Effector memory CD4-positive, alpha-beta T cell (primary cell): ENCODE measurements at places on chromosomes 1 and 21.

GRCh38 chr1:175579956-175580750, 163.2 kb downstream of the TNR start:
- no peak for DNase-seq

DNA sequence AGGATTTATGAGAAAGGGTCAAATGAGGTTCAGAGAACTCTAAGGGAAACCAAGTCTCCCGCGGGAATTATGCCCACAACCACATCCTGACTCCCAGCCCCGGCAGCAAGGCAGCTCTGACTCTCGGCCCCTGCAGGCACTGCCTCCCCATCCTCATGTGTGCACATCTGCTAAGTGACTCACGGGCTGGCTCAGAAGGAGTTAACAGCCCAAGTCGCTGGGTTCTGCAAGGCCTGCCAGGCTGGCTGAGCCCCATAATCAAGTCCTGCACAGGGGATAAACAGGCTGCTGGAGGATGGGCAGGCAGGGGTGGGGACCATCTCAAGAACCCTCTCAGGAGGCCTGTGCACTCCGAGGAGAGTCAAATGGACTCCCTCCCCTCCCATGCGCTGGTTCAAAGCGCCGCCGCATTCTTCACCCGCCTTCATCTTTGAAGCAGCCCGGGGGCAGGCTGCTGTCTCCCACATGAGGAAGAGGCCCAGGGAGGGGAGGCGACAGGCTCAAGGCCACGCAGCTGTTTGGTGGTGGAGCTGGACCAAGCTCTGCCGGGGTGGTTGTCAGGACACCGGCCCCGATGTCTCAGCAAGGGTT, 344.3 kb downstream of the MATN1 start:
- DNase-seq: no peak

DNA sequence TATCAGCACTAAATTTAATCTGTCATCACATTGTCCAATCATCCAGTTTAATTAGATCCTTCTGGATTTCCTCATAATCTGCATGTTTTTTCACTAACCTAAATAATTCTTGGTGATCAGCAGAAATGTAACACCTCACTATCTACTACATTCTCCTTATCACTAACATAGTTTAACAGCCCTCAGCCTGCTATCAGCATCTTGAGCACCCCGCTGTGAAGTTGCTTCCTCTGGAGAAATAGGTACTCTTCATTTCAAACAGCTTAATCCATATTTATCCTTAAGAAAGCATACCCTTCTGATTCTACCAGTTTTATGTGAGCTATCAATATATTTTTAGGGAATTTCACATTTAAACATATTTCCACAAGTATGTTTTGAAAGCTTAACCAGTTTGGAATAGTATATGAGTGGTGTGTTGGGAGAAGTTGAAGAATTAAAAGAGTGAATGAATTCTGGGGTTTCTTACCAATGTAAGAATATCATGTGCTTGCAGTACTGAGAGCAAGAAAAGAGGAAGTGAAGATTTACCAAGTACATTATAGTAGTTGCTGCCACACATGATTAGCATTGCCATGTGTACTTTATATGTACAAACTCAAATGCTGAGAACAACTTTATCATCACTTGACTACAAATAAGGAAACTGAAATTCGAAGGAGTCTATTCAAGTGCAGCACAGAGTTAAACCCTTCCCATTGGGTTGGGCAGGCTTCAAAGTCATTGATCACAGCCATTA, 771.1 kb upstream of the ADGRL4 start:
- no peak for DNase-seq

DNA sequence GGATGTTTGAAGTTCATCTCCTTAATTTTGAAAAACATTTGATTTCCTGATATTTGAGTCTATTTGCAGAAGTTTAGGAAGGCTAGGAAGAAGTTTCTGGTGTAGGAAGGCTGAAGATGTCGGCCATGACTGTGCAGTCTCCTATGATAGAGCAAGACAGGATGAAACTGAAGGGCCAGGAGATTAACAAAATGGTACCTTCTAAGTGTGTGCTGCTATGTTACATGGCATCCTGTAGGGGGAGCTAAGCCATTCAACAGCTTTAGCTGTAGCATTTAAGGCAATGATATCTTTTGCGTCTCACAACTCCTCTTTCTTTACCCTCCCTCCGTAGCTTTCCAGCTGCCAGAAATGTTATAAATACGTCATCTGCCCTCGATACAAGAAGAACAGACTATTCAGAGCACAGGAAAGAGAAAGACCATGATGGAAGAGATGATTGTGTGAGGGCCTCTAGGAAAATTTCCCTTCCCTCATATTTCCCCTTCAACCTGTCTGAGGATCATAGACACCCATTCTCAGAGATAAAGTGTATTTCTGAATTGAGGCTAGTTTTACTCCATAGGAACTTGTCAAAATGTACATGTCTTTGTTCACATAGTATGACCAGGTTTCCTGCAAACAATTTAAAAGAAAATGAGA, 61.1 kb downstream of the XCL1 start:
- DNase-seq: no peak

GRCh38 chr1:222583079-222583478, 6.7 kb downstream of the TAF1A start:
- DNase-seq: no peak

DNA sequence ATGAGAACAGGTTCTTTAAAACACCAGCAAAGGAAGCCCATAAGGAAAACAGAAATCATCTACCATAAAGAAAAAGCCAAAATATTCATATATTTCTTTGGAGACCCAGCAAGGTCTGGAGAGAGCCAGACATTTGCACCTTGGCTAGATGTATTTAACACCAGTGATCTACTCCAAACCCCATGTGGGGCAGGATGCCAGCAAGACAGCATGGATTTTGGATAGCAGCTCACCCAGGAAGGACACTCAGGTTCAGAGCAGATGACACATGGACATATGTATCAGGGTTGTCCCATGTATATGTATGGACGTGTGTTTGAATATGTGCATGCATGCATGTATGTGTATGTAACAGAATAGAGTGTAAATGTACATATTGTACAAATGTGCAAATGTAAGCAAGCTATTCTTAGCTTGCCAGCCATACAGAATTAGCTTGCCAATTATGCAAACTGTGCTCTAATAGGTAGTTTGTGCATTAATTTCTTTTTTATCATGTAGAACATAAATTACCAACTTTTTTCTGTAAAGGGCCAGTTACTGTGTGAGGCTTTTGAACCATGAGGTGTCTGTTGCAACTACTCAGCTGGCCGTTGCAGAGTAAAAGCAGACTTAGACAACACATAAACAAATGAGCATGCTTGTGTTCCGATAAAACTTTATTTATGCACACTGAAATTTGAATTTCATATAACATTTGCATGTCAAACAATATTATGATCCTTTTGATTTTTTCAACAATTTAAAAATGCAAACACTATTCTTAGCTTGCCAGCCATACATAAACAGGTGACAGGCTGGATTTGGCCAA, 73.5 kb upstream of the KAZN start:
- no peak for DNase-seq

DNA sequence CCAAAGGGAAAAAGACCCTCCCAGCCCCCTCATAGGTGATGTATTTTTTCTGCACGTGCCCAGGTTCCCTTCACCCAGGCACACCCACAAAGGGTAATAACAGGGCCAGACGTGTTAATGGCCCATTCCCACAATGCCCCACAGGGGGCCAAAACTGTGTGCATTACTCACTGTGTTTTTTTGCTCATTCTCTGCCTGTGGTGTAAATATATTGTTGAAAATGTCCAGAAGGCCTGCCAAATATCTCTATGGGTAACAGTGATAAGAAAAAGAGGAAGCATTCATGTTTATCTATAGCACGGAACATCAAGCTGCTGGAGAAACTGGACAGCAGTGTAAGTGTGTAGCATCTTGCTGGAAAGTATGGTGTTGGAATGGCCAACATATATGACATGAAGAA, 21.9 kb downstream of the RHEX start:
- no peak for DNase-seq

- DNase-seq: no peak
Observed at GRCh38 chr1:230869500-230869899, 1.2 kb upstream of the C1orf198 start.

- no peak for DNase-seq
Observed at GRCh38 chr1:221327954-221328353, 413.9 kb downstream of the DUSP10 start.

- DNase-seq: no peak
Observed at GRCh38 chr1:15523104-15524020, 653 bp downstream of the CASP9 start.

- DNase-seq: no peak
Observed at GRCh38 chr1:171263901-171264300, 15.6 kb downstream of the FMO1 start.
